Adrenal gland (tissue), 19 donors: ENCODE measurements at places on chromosomes 2 and 18.

DNA sequence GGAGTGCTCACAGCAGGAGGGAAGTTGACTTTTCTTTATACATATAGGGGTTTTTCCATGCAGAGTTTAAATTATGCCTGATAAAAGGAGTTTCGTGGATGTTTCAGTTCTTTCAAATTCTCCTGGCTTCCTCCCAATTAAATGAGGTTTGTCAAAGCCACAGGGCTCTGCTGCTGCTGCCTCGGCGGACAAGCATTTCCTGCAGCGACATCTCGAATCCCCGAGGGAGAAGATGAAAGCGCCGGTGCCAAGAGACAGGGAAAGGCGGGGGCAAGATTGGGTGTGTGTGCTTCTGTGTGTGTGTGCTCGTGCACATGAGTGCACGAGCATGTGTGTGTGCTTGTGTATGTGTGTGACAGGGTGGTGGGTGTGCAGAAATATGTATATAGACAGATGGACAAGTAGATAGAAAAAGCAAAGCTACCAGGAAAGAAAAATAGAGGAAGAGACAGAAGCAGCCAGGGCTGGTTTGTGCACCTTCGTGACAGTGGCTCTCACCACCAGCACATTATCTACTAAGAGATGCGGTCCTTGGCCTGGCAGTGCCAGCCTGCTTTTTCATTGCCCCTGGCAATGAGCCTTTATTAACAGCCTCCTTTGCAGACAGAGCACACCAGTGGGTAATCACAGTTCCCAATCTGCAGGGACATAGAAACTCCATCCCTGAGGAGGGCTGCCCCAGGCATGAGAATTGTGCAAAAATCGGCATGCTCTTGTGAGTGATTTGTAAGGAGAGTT lies 76.2 kb downstream of the CDK15 start:
- no peak overlapping the region for H3K27ac ChIP-seq
- no peak overlapping the region for H3K4me3 ChIP-seq
- peak; percentile 10 for DNase-seq
- no peaks in the 10 kb centered on the region for H3K27me3 ChIP-seq

GRCh38 chr2:27370816-27371620 lies 602 bp downstream of the SNX17 start:
- H3K4me1 ChIP-seq: peaks cover 33% of the 10 kb centered on the region
- peak; percentile 49 for DNase-seq
- H3K36me3 ChIP-seq: peaks cover 63% of the 10 kb centered on the region
- peak overlapping the region; percentile 85 for H3K4me3 ChIP-seq

GRCh38 chr18:57640236-57640635 lies 18.6 kb upstream of the NARS1 start:
- H3K4me3 ChIP-seq: no peak overlapping the region
- H3K27ac ChIP-seq: no peak overlapping the region
- H3K27me3 ChIP-seq: no peaks in the 10 kb centered on the region
- H3K36me3 ChIP-seq: no peaks in the 10 kb centered on the region

GRCh38 chr2:146267093-146267492 lies 1577.7 kb upstream of the ACVR2A start:
- H3K4me3 ChIP-seq: no peak overlapping the region
- H3K27ac ChIP-seq: no peak overlapping the region
- H3K36me3 ChIP-seq: no peaks in the 10 kb centered on the region
- H3K4me1 ChIP-seq: no peaks in the 10 kb centered on the region
- H3K27me3 ChIP-seq: no peaks in the 10 kb centered on the region
- DNase-seq: no peak

- DNase-seq: peak; percentile 30
- no peak overlapping the region for H3K27ac ChIP-seq
- no peaks in the 10 kb centered on the region for H3K4me1 ChIP-seq
- H3K4me3 ChIP-seq: no peak overlapping the region
- no peaks in the 10 kb centered on the region for H3K27me3 ChIP-seq
Observed at GRCh38 chr2:47675196-47675825, 107.6 kb upstream of the MSH6 start.

DNA sequence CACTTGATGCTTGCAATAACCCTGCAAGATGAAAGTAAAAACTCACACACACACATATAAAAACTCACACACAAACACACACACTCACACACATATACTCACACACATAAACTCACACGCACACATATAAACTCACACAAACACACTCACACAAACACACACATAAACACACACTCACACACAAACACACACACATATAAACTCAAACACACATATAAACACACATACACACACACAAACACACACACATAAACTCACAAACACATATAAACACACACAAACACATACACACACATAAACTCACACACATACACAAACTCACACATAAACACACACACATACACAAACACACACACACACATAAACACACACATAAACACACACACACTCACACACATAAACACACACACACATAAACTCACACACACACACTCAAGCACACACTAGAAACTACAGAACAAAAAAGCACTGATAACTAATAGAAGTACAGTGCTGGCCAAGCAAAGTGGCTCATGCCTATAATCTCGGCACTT lies 117.7 kb upstream of the TEKT4 start:
- H3K4me1 ChIP-seq: no peaks in the 10 kb centered on the region
- peaks cover 7% of the 10 kb centered on the region for H3K27me3 ChIP-seq
- DNase-seq: no peak
- H3K36me3 ChIP-seq: no peaks in the 10 kb centered on the region
- H3K27ac ChIP-seq: no peak overlapping the region
- no peak overlapping the region for H3K4me3 ChIP-seq

DNA sequence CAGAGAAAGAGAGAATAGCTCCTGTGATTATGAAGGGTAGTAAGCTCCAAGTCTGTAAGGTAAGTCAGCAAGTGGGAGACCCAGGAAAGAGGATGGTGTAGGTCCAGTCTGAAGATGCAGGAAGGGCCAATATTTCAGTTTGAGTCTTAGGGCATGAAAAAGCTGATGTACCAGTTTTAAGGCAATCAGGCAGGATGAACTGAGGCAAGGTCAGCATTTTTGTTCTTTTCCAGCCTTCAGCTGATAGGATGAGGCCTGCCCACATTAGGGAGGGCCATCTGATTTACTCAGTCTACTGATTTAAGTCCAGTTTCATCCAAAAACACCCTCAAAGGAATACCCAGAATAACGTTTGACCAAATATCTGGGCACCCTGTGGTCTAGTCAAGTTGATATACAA lies 347.3 kb downstream of the CMPK2 start:
- DNase-seq: no peak
- H3K36me3 ChIP-seq: no peaks in the 10 kb centered on the region
- no peaks in the 10 kb centered on the region for H3K4me1 ChIP-seq
- H3K27me3 ChIP-seq: no peaks in the 10 kb centered on the region
- no peak overlapping the region for H3K27ac ChIP-seq

DNA sequence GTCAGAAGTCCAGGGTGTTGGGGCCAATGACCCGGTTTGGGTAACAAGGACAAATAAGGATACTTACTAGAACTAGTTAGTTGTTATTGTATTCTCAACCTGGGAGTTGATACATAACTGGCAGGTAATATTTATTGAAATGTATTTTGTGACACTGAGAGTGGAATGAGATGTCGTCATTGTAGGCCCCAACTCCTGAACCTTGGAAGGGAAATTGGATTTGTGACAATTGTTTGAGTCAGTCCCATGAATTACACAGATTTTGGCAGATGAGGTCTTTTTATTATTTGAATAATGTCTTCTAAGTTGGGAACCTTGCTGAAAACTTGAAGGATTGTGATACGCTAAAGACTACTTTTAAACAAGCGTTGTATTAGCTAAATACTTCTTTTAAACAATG lies 5.1 kb downstream of the TIMM21 start:
- no peak overlapping the region for H3K4me3 ChIP-seq
- DNase-seq: no peak
- no peaks in the 10 kb centered on the region for H3K4me1 ChIP-seq
- no peaks in the 10 kb centered on the region for H3K36me3 ChIP-seq
- no peaks in the 10 kb centered on the region for H3K27me3 ChIP-seq
- H3K27ac ChIP-seq: peak overlapping the region; percentile 31
